ENCODE measurements at places on chromosomes 3 and 15.

DNA sequence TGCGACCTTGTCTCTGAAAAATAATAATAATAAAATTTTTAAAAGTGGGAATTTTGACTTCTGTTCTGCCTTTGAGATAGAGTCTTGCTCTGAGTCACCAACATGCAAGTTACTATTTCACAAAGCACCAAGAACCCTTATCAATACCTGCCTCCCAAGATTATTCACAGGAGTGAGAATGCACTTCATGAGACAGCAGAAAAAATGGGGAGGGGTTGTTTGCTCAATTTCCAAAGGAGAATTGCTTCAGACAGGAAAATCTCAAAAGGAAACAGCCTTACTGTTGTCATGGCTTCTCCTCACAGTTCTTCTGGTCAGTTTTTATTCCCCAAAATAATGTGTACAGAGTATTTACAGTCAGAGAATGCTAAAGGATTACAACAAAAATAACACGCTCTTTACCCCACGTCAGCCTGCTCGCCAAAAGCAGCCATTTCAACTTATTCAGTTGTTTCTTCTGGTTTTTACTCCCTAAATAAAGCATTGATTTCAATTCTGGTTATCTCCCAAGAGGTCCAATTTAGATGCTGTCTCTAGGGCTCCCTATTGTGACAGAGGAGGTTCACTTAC lies 89.0 kb downstream of the PPCDC start:
- no peak for DNase-seq

DNA sequence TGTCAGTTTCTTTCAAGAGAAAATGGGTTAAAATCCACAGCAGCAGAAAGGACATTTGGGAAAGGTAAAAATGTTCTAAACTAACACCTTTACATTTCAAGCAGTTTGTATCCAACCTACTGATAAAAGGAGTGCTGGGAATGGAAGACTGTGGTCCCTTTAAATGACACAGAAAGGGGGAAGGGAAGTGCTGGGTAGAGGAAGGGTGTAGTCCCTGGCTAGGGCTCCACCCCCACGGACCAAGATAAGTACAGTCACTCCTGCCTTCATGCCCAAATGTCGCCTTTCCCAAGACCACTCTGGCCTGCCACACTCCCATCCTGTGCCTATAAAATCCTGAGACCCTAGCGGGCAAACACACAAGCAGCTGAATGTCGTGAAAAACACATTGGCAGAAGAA lies 350.9 kb upstream of the POU1F1 start:
- no peak for DNase-seq

GRCh38 chr3:30162579-30162978 lies 443.8 kb upstream of the TGFBR2 start:
- no peak for DNase-seq

GRCh38 chr3:13015286-13016082 lies 57.7 kb downstream of the IQSEC1 start:
- peak; percentile 93 for DNase-seq
